ENCODE measurements at places on chromosomes 12 and 14. TPM values are rescaled to one million over a fixed set of nuclear protein-coding genes. Genes with fewer than 3 reads are reported as not detected.
A peak's percentile ranks its signal among the peaks of the same experiment; 100 is the strongest.

The TNFRSF1A gene
- total RNA-seq: 186 TPM

- peaks cover 32% of the 10 kb centered on the region for H3K4me1 ChIP-seq
- H3K4me3 ChIP-seq: peak overlapping the region; percentile 41
- no peaks in the 10 kb centered on the region for H3K27me3 ChIP-seq
- H3K36me3 ChIP-seq: no peaks in the 10 kb centered on the region
- peak overlapping the region; percentile 93 for H3K27ac ChIP-seq
Observed at GRCh38 chr14:77031759-77032490, 3.4 kb upstream of the IRF2BPL start.

DNA sequence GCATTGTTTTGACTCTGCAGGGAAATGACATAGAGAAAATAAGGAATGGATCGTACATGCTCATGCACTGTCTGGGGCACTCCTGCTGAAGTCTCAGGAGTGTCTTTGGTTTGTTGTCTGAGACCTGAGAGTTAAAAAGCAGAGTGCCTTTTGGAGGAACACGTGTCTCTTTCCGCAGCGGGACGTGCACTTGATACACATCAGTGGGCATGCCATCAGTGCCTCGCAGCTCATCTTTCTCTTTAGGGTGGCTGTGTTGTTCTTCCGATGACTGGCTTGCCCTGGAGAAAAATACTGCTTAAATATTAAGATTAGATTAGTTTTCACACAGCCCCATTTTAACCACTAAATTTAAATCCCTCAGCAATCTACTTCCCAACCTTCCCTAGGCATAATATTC is 835.9 kb downstream of the DIO2 start:
- no peak overlapping the region for H3K4me3 ChIP-seq
- no peak for DNase-seq
- H3K27me3 ChIP-seq: no peaks in the 10 kb centered on the region
- H3K4me1 ChIP-seq: no peaks in the 10 kb centered on the region

The DCN gene
- total RNA-seq: 317 TPM

The ESRRB gene
- total RNA-seq: 3.9 TPM

DNA sequence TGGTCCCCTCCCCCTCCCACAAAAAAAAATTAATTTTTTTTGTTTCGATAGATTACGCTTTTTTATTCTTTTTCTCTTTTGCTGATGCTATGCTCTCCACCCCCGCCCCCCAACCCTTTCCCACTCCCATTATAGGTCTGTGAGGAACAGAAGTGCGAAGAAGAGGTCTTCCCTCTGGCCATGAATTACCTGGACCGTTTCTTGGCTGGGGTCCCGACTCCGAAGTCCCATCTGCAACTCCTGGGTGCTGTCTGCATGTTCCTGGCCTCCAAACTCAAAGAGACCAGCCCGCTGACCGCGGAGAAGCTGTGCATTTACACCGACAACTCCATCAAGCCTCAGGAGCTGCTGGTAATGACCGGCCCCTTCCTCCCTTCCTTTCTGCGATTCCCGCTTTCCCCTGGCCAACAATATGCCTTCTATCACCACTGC is 2.3 kb downstream of the CCND2 start:
- no peak overlapping the region for H3K27ac ChIP-seq
- H3K27me3 ChIP-seq: no peaks in the 10 kb centered on the region
- H3K36me3 ChIP-seq: no peaks in the 10 kb centered on the region
- DNase-seq: peak; percentile 66
- H3K4me1 ChIP-seq: no peaks in the 10 kb centered on the region

DNA sequence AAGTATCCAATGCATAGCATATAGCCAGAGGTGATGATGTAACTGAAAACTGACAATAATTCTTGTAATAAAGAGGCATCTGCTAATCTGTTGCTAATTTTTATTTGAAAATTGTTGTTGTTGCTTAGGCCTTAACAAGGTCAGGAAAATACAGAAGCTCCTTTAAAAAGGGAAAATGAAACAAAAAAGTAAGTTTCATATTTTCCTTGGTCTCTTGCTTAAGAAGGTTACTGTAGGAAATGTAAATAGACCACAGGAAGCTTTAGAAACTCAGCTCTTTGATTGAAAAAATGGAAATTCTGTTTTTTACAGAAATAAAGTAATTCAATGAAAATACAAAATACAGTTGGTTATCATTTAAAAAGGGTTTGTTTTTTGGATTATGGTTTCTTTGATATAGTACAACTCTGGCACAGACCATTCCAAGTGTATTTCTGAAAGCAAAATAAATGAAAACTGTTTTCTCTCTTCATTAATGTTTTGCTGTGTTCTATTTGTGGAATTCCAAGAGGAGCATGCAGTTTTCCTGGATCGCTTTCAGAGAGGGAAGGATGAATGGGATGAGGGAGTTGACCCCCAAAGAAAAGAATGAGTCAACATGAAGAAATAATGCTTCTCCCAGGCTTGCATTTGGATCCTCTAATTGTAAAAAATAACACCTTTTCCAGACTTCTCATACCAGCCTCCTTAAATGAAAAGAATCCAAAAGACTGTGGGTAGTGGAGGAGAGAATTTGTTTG is 398.0 kb upstream of the FAR2 start:
- DNase-seq: no peak
- H3K4me3 ChIP-seq: no peak overlapping the region
- H3K27me3 ChIP-seq: no peaks in the 10 kb centered on the region
- no peaks in the 10 kb centered on the region for H3K4me1 ChIP-seq
- H3K36me3 ChIP-seq: no peaks in the 10 kb centered on the region

The LUM gene
- total RNA-seq: 185 TPM

GRCh38 chr14:90630171-90630806 is 185.9 kb downstream of the TTC7B start:
- no peak overlapping the region for H3K4me3 ChIP-seq
- H3K27me3 ChIP-seq: no peaks in the 10 kb centered on the region
- DNase-seq: no peak
- H3K27ac ChIP-seq: no peak overlapping the region
- H3K36me3 ChIP-seq: no peaks in the 10 kb centered on the region

DNA sequence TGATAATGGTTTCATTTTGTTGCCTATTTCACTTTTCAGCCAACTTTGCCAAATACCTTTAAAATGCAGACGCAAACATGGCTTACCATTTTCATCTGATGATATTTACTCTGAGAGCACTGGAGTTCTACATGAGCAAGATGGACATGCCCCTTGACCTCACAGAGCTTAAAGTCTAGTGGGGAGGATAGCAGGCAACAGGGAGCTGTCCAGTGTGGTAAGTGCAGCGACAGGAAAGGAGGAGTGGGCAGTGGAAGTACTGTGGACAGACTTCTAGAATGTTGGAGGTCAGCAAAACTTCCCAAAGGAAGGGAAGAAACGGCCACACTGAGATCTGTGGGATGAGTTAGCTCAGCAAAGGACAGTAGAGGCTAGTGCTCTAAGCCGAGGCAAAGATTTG is 25.3 kb downstream of the LRIG3 start:
- H3K36me3 ChIP-seq: no peaks in the 10 kb centered on the region
- H3K27ac ChIP-seq: no peak overlapping the region
- no peaks in the 10 kb centered on the region for H3K27me3 ChIP-seq
- no peaks in the 10 kb centered on the region for H3K4me1 ChIP-seq

The INSM2 gene
- total RNA-seq: not detected

DNA sequence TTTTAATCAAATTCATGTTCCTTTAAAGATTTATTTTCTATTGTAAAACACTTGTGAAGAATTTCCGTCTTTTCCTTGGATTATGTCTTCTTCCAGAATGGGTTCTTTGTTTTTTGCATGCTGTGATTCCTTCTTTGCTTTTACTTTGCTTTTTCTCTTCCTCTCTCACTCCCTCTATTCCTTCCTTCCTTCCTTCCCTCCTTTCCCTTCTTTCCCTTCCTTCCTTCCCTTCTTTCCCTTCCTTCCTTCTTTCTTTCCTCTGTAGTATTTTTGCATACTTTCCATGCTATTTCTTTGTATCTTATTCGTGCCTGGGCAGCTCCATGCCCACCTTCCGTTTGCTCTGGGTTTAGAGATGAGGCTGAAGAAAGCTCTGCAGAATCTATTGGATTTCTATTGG is 21.6 kb upstream of the FGF23 start:
- no peak overlapping the region for H3K4me3 ChIP-seq
- no peak overlapping the region for H3K27ac ChIP-seq
- no peak for DNase-seq
- H3K4me1 ChIP-seq: no peaks in the 10 kb centered on the region
- H3K27me3 ChIP-seq: no peaks in the 10 kb centered on the region

DNA sequence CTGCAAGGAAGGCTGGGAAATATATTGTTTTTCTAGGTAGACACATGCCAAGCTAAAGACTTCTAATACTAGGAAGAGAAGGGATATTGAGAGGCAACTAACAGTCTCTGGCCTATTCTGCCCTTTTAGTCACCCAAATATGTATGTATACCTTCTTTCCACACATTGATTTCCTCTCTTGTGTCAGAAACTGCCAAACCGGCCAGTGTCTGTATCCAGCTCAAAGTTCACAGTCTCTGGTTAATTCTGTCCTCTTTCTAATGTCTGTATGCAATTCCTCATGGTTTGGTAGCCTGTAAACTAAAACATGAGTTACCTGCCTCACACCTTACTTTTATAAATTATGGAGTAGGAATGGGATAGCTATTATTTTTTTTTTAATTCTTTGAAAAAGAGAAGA is 25.2 kb upstream of the CPSF6 start:
- no peaks in the 10 kb centered on the region for H3K4me1 ChIP-seq
- H3K4me3 ChIP-seq: no peak overlapping the region
- H3K36me3 ChIP-seq: no peaks in the 10 kb centered on the region
- H3K27ac ChIP-seq: no peak overlapping the region

The PTGR2 gene
- total RNA-seq: 20.5 TPM
